SIG-M5 (cell line): ENCODE measurements at places on chromosomes 3 and 15.

- no peak for DNase-seq
These were observed 835 bp downstream of the UBE3A start for GRCh38 chr15:25437777-25438600.

DNA sequence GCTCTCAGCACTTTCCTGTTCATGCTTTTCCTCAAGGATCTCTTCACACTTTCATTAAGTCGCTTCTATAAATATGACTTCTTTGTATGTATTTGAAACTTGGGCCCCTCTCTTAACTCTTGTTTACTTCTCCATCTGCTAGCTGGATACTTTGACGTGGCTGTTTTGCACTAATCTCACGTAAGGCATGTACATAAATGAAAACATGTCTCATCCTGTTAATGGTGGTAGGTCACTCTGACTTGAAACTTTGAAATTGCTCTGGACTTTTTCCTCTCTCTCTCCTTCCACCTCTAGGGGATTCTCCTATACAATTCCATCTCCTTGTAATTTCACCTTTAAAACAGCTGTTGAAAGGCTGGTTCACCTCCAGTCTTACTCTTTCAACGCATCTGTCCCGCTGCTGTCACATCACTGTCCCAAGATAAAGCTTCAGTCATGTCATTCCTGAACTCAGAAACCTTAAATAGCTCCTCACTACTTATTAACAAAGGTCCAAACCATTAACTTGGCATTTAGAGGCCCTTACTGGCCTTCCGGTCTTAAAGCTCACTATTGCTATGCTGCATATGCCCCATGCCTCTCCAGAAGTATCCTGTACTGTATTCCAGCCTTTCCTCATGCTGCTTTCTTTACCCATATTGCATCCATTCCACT is 1.2 kb downstream of the BLOC1S6 start:
- DNase-seq: no peak

GRCh38 chr3:19931180-19931692 is 2.8 kb downstream of the EFHB start:
- DNase-seq: peak; percentile 14

- no peak for DNase-seq
These were observed 248.4 kb downstream of the CDIN1 start for GRCh38 chr15:36827824-36828223.

DNA sequence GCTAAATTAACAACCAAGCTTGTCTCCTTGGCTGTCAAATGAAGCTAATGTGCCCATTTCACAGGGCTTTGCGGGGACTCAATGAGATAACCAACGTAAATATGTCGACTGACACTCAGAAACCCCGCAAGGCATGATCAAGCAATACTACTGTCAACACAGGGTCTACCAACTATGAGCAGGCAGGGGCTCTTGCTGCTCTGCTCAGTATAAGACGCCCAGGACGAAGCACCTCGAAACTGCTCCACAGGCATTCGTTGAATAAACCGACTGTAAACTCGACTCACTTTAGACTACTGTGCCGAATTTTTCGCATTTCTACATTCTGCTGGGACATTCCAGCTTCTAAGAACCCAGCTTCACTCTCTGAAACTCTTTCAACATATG is 55.0 kb downstream of the FEZF2 start:
- DNase-seq: no peak

DNA sequence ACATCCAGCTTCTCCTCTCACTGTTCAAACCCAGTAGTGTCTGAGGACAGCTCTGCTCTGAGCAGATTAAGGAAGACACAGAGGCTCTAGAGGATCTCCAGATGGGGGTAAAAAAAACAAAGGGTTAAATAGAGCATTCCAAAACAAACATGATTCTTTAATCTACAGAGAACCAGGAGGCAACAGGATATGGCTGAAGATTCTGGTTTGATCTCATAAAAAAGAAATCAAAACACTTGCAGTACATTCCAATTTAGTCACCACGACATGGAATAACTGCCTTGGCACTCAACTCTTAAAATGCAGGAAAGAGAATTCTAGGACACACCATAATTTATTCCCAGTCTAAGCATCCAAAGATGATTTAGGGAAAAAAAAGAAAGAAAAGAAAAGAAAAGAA is 32.0 kb downstream of the TM4SF4 start:
- no peak for DNase-seq

GRCh38 chr3:14358426-14359211 is 43.8 kb upstream of the SLC6A6 start:
- no peak for DNase-seq

GRCh38 chr3:185605566-185605965 is 19.5 kb downstream of the SENP2 start:
- DNase-seq: no peak
